GM10248 (cell line): ENCODE measurements at places on chromosomes 3 and 15.

DNA sequence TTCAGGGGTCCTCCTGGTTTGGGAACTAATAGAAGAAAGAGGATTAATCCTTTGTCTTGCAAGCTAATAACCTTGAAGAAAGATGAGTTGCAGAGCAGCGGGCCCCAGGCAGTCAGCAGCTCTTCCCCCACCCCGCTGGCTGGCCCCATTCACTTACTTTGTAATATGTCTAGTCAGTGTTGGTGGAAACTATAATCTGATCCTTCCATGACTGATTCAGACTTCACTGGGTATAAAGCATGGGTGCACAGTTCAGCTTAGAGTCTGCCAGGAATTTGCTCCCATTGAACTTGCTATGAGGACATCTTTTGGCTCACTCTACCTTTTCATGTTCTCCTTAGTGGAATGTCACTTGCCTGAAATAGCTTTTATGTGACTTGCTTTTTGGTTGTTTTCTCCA lies 117.7 kb downstream of the CCNL1 start:
- DNase-seq, result no peak

DNA sequence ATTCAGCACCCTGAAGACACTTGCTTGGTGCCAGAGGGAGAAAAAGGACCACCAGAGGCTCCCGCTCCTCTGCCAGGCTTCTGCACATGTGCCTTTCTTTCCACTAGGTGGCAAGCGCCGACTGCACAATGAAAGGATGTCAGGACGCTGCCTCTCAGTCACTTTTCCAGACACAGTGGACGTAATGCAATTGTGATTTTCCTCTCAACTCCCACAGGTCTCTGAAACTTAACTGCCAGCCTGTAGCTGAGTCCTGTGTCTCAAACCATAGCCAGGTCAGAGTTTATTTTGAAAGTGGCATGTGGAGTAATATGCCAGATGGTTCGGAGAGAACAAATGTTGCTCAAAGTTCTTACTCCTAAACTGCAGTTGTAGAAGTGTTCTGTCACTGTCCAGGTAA lies 162.9 kb downstream of the ITPR1 start:
- no peak for DNase-seq

DNA sequence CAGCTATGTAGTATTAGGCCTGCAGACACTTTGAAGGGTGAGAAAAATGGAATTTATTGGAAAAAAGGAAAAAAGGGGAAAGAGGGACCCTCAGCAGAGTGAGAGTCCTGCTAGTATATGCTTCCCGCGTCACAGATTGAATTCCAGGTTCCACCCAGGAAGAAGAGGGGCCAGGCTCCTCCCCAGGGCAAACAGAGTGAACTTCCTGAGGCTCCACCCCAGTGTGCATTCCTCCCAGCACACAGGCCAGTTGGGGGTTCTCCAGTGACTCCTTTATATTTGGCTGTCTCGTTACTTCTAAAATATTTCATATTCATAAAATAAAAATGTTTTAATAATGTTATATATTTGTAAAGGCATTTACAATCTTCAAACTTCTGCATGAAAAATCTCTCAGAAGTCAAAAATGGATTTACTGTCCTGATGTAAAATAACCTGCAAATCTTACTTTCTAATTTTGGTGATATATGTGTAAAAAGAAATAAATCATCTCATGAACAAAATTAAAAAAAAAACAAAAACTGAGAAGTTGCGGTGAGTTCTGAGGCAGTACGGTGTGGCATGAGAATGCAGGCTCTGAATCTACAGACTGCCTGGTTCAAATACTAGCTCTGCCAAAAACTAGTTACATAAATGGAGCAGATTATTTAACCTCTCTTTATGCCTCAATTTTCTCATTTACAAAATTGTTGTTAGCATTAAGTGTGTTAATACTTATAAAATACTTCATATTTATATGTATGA lies 175.8 kb upstream of the P2RY1 start:
- DNase-seq, result no peak

DNA sequence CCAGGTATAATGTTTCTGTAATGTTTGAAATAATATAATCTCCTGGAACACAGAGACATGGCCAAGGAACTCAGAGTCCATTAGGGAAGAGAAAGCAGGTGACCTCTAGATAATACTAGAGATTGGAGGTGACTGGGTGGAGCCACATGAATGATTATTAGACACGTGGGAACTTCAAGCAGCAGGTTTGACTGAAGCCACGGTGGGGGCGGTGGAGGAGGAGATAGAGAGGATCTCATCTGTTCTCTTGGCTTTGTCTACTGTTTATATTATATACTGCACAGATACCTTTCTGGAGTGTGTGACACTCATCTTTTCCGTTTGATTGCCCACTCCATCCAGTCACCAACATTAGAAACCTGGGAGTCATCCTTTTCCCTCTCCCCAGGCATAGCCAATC lies 33.7 kb downstream of the KIF7 start:
- no peak for DNase-seq

- no peak for DNase-seq
Measured at GRCh38 chr3:187996609-187997008, 157.3 kb upstream of the LPP start.

GRCh38 chr3:30502742-30503073 lies 103.7 kb upstream of the TGFBR2 start:
- DNase-seq, result no peak

GRCh38 chr3:139561959-139562676 lies 22.6 kb upstream of the RBP1 start:
- peak; percentile 44 for DNase-seq

GRCh38 chr3:193827871-193828270 lies 234.9 kb downstream of the OPA1 start:
- DNase-seq, result no peak

- peak; percentile 11 for DNase-seq
Measured at GRCh38 chr3:150410311-150411105, 2.4 kb downstream of the TSC22D2 start.

- DNase-seq, result peak; percentile 43
Measured at GRCh38 chr3:30639937-30640336, 33.5 kb downstream of the TGFBR2 start.

DNA sequence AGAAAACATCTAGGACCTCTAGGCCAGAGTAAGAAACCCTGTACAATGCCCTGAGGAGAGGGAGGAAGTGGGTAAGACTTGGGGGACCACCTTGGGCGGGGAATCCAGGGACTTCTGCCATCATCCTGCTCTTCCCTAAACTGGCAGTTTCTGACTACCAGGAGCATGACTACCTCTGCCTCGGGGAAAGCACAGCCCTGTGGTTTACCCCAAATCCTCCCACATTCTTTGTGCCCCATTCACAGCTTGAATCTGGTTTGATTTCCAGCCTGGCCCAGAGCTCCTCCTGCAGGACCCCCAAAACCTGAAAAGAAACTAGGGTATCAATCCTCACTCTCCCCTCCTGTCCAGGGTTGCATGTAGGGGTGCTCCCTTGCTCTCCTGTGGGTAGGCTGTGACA lies 4.7 kb downstream of the C3orf18 start:
- DNase-seq, result no peak

DNA sequence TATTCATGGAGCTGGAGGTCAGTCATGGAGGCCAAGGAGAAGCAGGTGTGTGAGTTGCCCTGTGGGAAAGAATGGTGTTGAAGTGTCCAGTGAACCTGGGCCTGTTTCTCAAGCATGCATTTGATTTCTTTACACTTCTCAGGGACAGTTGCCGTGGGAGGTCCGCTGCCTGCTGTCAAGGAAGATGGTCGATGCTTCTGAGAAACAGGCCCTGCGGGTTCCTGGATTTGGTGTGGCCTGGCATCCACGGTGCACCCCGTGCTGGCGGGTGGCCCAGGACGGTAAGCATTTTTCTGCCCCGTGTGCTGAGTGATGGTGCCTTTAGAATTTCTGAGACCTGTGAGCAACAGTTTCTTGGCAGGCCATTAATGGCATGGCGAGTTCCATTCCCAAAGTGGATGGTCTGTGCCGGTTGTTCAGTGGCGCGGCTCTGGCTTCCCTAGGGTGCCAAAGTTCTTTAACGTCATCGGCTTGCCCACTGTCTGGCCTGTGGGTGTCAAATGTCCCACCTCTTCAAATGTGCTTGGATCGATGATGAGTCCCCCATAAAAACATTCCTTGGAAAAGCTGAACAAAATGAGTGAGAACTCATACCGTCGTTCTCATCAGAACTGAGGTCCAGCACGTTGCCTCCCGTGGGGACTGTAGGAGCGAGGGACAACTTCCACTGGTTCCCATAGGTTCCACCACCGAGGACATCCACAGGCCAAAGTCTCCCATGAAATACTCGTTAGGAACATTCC lies 107.2 kb downstream of the SNRPN start:
- no peak for DNase-seq

GRCh38 chr3:23704298-23704697 lies 101.5 kb upstream of the UBE2E1 start:
- no peak for DNase-seq

GRCh38 chr15:83512459-83512858 lies 65.3 kb downstream of the SH3GL3 start:
- no peak for DNase-seq

- DNase-seq, result no peak
Measured at GRCh38 chr3:11290743-11291680, 18.8 kb downstream of the ATG7 start.

GRCh38 chr3:123993818-123994217 lies 1.9 kb upstream of the ROPN1 start:
- DNase-seq, result no peak

DNA sequence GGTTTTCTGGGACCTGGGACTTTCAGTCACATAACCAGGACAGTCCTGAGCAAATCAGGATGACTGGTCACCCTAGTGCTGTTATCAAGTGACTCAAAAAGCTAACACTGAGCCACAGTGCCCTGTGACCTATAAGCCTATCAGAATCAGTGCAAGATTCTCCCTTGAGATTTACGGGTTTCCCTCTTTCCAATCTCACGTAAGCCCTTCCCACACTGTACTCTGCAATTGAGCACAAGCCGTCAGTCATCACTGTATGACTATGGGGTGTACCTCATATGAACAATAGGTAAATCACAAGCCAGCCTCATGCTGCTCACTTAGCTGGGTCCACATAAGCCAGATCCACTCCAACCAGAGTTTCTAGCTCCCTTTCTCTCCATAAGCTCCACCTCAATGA lies 21.0 kb upstream of the CLDN18 start:
- peak; percentile 28 for DNase-seq

- DNase-seq, result no peak
Measured at GRCh38 chr3:18725668-18726407, 300.7 kb upstream of the SATB1 start.

DNA sequence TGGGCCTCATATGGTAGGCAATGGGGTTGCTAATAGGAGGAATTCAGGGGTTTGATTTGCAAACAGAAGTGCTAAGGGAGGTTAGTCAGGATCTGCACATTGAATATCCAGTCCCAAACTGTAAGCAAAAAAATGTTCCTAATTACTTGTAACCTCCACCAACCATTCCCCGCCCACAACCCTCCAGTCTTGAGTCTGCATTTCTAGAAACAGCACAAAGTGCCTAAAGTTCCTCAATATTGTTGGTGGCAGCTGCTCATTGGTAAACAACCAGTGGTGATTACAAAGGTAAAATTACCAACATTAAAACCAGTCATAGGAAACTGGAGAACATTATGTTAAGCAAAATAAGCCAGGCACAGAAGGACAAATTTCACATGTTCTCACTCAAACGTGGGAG lies 18.9 kb downstream of the HDC start:
- no peak for DNase-seq

GRCh38 chr15:88115486-88116152 lies 140.9 kb downstream of the NTRK3 start:
- DNase-seq, result no peak

GRCh38 chr3:66839508-66839907 lies 158.6 kb upstream of the KBTBD8 start:
- DNase-seq, result no peak

DNA sequence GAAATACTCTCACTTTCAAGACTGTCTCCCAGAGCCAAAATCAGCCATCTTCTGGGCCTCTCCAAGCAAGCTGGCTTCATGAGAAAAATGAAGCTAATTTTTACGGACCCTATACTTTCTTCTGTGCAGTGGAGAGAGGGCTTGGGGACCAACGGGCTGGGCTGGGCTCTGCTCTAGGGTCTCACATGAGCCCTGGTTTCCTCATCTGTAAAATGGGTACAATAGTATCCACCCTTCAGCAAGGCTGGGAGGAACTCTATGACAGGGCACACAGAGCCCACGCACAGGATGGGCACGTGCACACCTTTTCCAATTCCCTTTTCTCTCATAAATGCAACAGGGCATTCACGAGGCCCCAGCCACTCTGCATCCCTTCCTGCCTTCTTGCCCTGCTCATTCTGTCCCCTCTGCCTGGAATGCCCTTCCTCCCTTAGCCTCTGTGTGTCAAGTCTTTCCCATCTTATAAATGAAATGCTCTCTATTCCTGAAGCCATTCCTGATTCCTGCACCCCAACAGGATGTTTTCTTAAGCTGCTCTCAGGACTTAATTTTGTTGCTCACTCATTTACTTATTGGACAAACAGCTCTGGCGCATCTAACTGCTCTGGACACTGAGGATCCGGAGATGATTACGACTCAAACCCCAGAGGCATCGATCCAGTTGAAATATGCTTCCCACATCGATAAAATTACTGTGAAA lies 32.9 kb upstream of the SEC13 start:
- DNase-seq, result no peak

DNA sequence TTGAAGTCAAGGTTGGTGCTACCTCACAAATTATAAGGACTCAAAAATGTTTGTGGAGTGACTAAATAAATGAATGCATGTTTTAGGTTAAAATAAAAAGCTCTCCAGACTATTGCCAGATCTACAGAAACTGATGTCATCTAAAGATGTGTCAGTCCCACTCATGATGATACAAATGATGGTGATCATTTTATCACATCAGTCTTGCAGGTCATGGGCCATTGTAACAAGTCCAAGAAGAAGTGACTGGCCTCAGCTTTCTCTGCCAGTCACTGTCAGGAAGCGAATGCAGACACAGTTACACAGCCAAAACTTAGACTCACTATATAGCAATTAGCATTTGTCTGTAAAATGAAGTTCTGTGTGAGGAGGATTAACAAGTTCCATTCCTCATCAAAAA lies 18.5 kb downstream of the ATP8B4 start:
- no peak for DNase-seq
